CD4-positive, alpha-beta T cell treated with Interleukin-2 at 100 ng/mL for 4 hours (primary cell): ENCODE measurements at places on chromosomes 5 and 9.

DNA sequence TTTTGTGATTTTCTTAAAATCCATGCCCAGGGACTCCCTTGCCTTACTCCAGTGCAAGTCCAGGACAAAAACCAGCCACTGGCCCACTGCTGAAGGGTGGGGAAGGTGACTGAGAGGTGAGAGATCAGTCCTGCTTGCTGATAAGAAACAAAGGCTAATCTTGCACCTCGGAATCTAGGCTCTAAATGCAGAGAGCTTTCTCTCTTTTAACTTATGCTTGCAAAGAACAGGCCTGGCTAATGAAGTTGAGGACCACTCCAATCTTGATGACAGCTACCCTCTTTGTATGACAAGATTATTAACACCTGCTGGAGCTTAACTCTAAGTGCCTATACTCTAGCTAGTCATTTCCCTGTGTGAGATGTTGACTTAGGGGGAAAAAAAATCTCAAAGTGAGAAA is 8.8 kb downstream of the TLE1 start:
- no peak for DNase-seq

GRCh38 chr5:3694819-3695218 is 99.2 kb downstream of the IRX1 start:
- DNase-seq, result no peak

- no peak for DNase-seq
Measured at GRCh38 chr9:36988848-36989247, 45.2 kb downstream of the PAX5 start.

DNA sequence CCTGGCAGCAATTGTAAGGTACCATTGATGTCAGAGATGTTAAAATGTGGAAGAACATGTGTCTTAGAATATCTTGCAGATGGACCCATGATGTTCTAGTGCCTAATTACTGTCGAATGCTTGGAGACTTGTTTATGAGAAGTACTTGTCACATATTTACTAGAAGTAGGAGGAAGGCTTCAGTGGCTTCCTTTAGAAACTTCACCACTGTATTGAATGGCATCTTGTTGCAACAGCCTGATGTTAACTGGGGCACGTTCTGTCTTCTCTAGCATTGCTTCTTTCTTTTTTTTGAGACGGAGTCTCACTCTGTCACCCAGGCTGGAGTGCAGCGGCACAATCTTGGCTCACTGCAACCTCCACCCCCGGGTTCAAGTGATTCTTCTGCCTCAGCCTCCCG is 16.5 kb downstream of the UGCG start:
- no peak for DNase-seq

- DNase-seq, result no peak
Measured at GRCh38 chr9:35918780-35919179, 9.5 kb downstream of the SPAAR start.

GRCh38 chr5:30846171-30846570 is 347.3 kb upstream of the CDH6 start:
- DNase-seq, result no peak

DNA sequence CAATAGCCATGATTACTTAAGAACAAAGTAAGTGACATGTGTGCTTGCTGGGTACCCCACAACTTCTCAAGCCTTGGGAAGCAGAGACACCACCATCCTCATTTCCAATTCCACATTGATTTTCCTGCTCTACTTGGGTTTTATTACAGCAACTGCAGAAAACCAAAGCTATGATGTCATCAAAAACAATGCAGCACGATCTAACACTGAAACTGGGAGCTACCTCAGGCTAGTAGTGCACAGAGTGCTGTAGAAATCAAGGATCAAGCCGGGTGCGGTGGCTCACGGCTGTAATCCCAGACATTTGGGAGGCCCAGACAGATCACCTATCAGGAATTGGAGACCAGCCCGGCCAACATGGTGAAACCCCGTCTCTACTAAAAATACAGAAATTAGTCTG is 174.4 kb upstream of the MSX2 start:
- DNase-seq, result no peak

DNA sequence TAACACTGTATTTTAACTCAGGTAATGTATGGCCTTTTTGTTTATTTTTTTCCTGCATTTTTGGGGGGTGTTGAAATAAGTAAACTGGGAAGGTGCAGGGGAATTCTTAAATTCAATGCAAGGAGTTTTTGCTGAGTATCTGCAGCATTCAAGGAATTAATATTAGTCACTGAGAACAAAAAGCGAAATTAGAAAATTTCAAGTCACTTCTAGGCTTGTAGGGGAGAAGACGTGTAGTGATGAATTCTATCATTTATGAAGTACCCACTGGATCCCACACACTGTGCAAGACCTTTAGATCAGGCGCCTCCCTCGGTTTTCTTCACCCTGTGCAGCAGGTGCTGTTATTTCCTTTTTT is 1.2 kb downstream of the EHMT1 start:
- no peak for DNase-seq

DNA sequence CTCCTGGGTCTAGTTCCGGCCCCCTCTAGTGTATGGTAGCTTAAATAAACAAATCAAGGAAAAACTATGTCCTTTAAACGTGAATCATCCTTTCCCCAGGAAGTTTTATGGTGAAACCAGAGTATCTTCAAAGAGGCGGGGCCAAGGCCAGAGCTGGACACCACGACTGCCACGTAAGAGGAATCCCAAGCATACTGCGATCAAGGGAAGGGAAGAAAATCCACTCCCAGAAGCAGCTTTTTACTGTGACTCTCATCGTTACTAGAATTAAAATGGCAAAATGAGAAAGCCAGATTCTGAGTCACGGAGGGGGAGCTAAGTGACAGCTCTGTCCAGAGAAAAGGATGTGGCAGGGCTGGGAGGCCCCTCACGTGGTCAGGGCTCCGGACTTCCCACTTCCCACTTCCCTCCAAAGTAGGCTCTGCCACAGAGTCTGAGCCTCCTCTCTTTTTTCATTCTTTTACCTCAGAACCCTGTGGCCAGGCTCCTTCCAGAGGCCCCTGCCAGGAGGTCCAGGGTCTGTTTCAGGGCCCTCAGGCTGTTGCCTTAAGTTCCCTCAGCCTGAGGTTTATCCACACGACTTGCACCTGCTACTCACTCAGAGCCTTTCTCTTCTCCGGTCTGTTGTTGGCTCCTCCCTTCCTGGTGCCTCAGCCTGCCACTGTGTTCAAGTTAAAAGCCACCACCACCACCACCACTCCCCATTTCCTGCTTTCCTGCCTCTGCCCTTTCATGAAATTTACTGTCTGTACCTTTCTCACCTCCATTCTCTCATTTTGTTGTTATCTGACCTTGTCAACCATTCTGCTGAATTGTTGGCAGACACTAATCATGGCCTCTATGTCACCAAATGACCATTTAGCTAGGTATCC is 1.4 kb upstream of the GLRX start:
- peak; percentile 81 for DNase-seq

- DNase-seq, result no peak
Measured at GRCh38 chr5:32521481-32521880, 63.9 kb upstream of the SUB1 start.

DNA sequence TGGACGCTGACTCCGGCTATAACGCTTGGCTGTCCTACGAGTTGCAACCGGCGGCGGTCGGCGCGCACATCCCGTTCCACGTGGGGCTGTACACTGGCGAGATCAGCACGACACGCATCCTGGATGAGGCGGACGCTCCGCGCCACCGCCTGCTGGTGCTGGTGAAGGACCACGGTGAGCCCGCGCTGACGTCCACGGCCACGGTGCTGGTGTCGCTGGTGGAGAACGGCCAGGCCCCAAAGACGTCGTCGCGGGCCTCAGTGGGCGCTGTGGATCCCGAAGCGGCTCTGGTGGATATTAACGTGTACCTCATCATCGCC is 2.1 kb downstream of the PCDHA12 start:
- DNase-seq, result no peak

GRCh38 chr9:13083963-13084528 is 195.4 kb downstream of the MPDZ start:
- DNase-seq, result no peak

- DNase-seq, result no peak
Measured at GRCh38 chr5:141853895-141854626, 24.1 kb downstream of the PCDH1 start.

GRCh38 chr9:133773889-133774655 is 35.9 kb upstream of the SARDH start:
- DNase-seq, result no peak

DNA sequence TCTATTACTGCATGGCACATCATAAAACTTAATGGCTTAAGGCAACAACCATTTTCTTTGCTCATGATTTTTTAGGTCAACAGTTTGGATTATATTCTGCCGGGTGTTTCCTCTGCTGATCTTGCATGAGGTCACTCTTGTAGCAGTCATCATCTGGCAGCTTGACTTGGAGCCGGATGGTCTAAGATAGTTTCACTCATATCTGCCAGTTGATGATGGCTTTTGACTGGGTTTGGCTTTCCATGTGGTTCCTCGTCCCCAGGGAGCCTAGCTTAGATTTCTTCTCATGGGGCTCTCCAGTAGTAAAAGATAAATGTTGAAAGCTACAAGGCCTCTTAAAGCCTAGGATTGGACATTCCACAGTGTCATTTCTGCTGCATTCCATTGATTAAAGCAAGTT is 27.4 kb downstream of the LNPEP start:
- peak; percentile 46 for DNase-seq

DNA sequence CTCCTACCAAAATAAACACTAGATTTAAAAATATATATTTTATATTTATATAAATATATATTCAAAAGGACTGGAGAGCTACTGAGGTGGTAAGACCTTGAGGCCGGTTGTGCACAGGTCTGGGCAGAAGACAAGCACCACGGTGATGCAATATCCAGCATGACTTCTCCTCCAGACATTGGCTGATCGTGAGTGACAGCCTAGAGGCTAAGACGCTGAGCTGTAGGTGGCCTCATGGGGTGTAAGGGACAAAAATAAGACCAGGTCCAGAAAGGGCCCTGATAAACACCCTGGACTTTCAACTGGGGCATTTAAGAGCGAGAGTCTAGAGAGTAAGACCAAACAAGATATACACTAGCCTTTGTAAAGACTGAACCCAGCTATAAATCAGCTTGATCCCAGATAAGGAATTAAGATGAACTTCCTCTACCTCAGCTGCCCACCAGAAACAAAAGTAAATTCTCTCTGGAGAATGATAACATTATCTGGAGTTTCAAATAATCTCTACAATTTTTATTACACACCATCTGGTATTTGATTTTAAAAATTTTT is 14.2 kb upstream of the C5orf47 start:
- DNase-seq, result no peak

DNA sequence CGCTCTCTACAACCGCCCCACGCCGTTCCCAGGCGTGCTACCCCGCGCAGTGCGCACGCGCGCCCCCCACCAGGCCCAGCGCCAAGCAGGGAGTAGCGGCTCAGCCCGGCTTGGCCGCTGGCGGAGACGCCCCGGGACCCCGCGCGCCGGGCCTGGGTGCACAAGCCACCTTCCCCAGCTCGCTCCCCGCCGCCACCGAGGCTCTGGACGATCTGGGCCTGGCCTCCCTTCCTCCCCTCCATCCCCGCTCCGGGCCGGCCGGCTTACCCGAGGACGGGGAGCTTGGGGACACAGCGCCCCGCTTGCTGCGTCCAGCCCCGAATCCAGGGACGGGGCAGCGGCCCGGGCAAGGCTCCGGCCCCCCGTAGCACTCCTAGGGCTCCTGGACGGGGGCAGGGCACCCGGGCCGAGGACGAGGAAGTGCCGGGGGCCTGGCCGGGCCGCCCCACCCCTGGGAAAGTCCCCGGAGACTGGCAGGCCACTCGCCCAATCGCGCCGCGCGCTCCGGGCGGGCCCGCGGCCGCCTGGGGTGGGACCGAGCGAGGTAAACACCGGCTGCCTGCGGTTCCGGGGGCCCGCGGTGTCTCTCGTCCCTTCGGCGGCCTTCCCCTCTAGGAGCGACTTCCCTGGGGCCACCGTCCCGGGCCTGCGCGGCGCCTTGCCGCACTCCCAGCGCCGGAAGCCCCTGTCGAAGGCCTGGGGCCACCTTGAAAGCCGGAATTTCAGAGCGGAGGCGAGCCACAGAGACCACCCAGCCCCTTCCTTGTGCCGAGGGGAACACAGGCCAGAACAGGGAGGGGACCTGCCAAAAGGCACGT is at the start of gene TNIP1:
TSS of gene TNIP1 (minus strand) at position 422 of the 818 bp plus-strand sequence. CDS start 15,939 bp downstream, outside the sequence.
- peak; percentile 95 for DNase-seq

- DNase-seq, result no peak
Measured at GRCh38 chr5:153883854-153884611, 154.7 kb downstream of the FAM114A2 start.

DNA sequence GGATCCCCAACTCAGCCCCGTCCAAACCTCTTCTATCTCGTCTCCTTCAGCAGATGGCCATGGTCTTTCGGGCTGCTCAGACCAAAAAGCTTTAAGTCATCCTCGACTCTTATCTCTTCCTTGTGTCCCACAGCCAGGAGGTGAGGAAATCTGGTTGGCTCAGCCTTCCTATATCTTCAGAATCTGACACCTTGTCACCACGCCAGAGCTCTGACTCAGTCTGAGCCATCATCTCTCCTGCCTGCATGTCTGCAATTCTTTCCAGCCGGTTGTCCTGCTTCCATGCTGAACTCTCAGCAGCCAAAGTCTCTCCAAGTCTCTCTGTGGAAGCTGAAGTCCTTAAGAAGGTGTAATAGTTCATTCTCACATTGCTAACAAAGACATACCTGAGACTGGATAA is 419.3 kb upstream of the ADAMTS16 start:
- DNase-seq, result no peak

DNA sequence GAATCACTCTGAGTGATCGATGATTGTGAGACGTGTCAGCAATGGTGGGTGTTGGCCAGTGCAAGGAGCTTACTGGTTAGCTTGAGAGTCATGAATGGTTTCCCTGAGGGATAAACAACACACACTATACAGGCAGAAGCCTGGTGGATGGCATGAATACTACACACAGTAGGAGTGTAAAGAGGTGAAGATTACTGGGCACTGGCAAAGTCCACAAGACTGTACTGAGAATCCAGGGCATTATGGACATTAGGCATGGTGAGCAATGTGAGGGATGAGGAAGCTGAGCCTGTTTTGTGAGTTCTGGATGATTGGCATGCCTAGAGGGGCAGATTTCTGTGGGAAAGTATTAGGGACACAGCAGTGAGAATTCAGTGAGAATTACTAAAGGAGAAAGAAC is 71.3 kb downstream of the KDM4C start:
- DNase-seq, result no peak

GRCh38 chr9:3342159-3342777 is 183.5 kb downstream of the RFX3 start:
- no peak for DNase-seq

- no peak for DNase-seq
Measured at GRCh38 chr5:91135475-91136248, 247.5 kb downstream of the ARRDC3 start.
